ENCODE measurements at places on chromosomes 2 and 18. TPM values are rescaled to one million over a fixed set of nuclear protein-coding genes. Genes with fewer than 3 reads are reported as not detected.

GRCh38 chr2:213234641-213235040 lies 49.6 kb upstream of the SPAG16 start:
- DNase-seq: no peak

DNA sequence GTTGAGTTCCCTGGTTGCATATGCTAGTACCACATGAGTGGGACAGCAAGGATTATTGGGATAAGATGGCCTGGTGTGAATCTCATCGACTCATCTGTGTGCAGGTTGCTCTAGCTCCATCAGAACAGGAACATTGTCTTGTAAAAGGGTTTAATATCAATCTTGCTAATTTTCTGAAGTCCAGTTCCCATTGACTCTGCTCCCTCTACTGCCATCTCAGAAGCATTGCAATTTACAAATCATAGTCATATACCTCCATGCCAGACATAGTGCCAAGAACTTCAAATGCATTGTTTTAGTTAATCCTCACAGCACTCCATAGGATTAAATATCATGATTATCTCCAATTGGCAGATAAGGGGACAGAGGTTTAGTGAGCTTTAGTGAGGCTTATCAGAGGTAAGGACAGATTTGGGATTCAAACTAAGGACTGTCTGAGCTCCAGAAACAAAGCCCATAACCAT lies 4.8 kb upstream of the STAT4 start:
- peak; percentile 36 for DNase-seq

- no peak for DNase-seq
Measured at GRCh38 chr18:13258921-13259320, 40.4 kb downstream of the LDLRAD4 start.

DNA sequence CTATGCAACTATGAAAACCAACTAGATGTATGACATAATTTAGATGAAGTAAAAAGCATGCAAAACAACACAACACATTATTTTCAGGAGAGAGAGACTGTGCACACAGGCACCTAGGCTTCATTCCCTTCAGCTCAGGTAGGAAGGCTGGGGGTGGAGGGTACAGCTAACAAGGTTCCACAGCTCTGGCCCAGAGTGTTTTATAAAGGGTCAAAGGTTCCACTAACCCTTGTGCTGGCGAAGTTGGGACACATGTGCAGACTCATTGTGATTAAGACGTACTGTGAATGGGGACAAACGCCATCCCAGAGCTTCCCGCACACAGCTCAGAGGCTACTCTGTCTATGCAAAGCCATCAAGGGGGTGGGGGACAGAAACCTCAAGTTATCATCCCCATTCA lies 19.1 kb downstream of the CCDC93 start:
- no peak for DNase-seq

GRCh38 chr2:239259603-239260298 lies 141.1 kb downstream of the HDAC4 start:
- DNase-seq: no peak

DNA sequence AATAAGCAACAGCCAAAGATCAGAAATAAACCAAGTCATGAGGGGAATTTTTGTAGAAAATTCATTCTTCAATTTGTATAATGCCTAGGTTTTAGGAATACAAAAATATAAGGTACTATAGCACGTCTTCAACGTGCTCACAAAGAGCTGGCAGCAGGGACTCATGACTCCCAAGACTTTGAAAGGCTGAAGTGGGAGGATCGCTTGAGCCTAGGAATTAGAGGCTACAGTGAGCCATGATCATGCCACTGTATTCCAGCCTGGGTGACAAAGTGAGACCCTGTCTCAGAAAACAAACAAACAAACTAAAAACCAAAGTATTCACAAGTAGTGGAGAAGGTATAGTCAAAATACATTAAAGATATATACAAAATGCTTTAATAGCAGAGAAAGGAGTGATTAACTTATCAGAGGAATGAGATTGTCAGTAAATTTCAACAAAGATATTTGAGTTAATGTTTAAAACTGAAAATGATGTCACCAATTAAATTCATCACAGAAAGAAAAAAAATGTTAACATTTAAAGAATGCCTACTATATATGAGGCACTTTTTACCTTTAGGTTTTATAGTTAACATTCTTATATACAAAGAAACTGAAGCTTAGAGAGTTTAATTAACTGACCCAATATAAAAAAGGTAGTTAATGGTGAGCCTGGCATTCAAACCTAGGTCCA lies 3.2 kb downstream of the WDR33 start:
- DNase-seq: no peak

GRCh38 chr18:30280861-30281470 lies 761.6 kb downstream of the DSC3 start:
- DNase-seq: no peak

GRCh38 chr18:50424877-50425690 lies 50.2 kb downstream of the SKA1 start:
- peak; percentile 65 for DNase-seq

DNA sequence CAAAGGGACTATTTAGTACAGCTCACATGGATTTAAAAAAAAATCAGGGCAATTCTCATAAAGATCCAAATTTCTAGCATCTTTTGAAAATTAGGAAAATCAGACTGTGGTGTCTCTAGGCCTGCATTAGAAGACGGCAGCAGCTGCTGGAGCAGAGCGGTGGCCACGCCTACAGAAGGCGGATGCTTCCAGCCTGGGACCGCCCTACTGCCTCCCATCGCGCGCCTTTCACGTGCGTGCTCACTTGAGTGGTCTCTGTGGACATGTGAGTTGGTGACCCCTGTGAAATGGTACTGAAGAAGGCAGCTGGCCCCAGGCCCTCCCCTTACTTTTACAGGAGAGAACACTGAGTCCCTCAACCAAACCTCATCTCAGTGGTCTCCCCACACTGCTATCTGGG lies 15.2 kb upstream of the ZFP36L2 start:
- no peak for DNase-seq

- DNase-seq: no peak
Measured at GRCh38 chr2:133365117-133365516, 203.1 kb downstream of the NCKAP5 start.

GRCh38 chr2:15811367-15811766 lies 129.0 kb upstream of the MYCN start:
- DNase-seq: no peak

GRCh38 chr2:138838851-138839620 lies 58.8 kb upstream of the NXPH2 start:
- DNase-seq: peak; percentile 87

GRCh38 chr2:241531161-241531722 lies 22.9 kb upstream of the STK25 start:
- no peak for DNase-seq

- no peak for DNase-seq
Measured at GRCh38 chr2:610491-610890, 66.7 kb downstream of the TMEM18 start.

DNA sequence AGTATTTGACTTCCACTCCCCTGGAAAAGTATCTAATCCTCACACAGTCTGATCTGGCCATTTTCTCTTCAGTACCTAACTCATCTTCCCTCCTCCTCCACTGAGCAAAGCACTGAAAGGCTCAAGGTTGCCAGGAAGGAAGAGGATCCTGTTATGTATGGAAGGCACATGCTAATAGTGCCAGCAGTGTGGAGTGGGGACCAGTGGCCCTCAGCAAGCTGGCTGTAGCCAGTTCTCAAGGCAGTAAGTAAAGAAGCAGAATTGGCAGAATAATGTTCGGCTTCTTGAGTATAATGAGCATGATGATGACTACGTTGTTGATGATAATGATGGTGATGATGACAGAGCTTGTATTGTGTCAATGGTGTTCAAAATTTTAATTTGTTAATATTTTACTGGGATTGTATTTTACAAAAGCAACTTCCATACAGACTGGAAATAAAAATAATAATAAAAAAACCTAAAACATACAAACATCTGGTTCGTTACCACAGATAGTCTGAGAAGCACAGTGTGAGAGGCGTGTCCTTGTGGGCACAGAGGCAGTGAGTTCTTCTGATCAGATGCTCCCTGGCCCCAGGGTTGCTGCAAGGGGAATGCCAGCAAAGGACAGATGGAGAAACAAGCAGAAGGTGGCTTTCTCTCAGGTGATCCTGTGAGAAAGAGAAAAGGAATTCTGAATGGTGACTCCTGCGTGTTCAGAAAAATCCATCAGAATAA lies 528.8 kb downstream of the CMPK2 start:
- no peak for DNase-seq

- DNase-seq: no peak
Measured at GRCh38 chr2:54377901-54378493, 78.1 kb upstream of the SPTBN1 start.

GRCh38 chr2:112582314-112582746 lies 2.1 kb upstream of the CHCHD5 start:
- DNase-seq: no peak

GRCh38 chr2:54455131-54455562 lies 980 bp upstream of the SPTBN1 start:
- peak; percentile 24 for DNase-seq

DNA sequence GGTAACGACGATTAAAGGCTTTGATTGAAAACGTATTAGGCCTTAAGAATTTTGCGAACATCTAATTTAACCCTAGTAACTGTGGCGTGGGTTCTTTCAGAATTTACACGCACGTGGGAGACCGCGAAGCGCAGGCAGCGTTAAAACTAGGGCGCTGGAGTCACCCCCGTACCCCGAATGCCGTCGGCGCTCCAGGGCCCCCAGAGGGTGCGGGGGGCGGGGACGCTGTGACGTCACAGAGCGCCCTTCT lies 673 bp upstream of the SMCHD1 start:
- DNase-seq: no peak

DNA sequence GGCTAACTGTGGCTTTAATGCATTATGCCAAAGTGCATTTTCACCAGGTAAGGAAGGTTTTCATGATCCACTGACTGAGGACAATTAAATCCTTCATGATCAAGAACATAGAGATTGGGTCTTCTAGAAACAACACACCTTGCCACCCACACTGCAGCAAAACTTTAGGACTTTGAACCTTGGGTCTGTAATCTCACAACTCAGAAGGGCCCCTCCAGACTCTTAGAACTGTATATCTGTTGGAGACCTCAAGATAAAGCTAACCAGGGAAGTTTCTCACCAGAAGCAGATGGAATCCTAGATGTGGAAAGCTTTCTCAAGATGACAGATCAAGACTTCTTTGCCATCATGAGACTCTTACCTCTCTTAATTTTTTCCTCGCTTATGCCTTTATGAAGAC lies 42.5 kb upstream of the MAT2A start:
- DNase-seq: no peak

- DNase-seq: no peak
Measured at GRCh38 chr18:74436158-74436769, 20.8 kb downstream of the DIPK1C start.

- DNase-seq: no peak
Measured at GRCh38 chr18:36185157-36185556, 2.1 kb upstream of the MOCOS start.

DNA sequence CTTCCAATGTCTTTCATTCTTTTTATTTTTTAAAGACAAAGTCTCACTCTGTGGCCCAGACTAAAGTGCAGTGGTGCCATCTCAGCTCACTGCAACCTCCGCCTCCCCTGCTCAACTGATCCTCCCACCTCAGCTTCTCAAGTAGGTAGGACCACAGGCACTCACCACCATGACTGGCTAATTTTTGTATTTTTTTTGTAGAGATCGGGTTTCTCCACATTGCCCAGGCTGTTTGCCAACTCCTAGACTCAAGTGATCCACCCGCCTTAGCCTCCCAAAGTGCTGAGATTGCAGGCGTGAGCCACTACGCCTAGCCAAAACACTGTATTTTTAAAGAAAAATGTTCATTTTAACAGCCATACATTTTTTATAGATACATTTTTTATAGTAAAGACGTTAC lies 12.7 kb downstream of the GCKR start:
- no peak for DNase-seq

GRCh38 chr2:66595556-66595955 lies 160.6 kb downstream of the MEIS1 start:
- DNase-seq: no peak

- no peak for DNase-seq
Measured at GRCh38 chr2:203786549-203787351, 80.3 kb downstream of the CD28 start.

- DNase-seq: no peak
Measured at GRCh38 chr2:226868331-226869162, 32.7 kb downstream of the RHBDD1 start.

DNA sequence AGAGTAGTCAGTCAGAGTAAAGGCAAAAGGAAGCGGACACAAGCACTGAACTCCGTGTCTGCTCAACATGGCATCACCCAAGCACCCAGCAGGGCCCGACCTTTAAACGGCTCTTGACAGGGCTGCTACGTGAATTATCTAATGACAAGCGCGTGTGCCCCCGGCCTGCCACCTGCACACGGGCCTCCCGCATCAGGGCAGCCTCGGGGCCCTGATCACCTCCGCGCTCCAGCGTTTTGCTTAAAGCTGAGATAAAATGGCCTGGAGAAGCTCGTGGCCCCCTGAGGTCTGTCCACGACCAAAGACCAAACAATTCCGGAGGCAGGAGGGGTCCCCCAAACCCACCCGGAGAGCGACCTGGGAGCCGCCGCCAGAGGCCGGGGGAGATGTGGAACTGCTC lies 376 bp downstream of the NDUFA10 start:
- peak; percentile 22 for DNase-seq

DNA sequence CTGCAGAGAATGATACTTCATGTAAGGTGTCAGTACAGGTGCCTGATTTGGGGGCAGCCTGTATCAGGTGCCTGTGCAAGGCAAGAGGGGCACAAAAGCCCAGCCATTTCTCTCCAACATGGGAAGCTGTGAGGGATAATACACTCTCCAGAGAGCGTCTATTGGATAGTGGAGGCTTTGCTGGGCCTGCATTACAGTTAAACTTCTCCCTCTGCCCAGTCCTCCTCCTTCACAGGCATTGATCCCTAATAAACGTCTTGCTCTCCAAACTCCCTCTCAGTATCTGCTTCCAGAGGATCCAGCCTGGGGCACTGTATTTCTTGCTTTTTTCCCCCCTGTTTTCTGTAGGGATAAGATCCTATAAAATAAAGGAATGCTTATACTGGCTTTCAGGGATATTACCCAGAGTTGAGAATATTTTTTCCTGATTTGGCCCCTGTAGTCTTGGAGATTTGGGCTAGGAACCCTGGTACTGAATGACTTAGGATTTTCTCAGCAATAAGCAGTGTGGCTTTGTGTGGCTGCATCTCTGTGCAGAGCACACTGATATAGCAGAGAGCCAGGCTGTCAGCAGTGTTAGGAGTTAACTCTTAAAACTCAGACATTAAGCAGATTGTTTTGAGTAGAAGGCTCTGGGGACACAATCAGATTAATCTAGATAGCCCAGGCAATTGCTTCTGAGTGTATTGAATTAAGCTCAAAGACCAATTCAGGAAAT lies 330.6 kb downstream of the CYRIA start:
- DNase-seq: no peak

- no peak for DNase-seq
Measured at GRCh38 chr2:2512931-2513330, 181.9 kb upstream of the MYT1L start.

- DNase-seq: no peak
Measured at GRCh38 chr18:58766946-58767345, 95.7 kb downstream of the MALT1 start.

GRCh38 chr2:62856228-62857040 lies 150.9 kb downstream of the EHBP1 start:
- no peak for DNase-seq

The ANKRD39 gene
- total RNA-seq: 11.8 TPM

The CNDP1 gene
- total RNA-seq: not detected

The MC2R gene
- not detected for total RNA-seq

The DNAH7 gene
- total RNA-seq: under 0.01 TPM

The CYP27A1 gene
- 0.27 TPM for total RNA-seq

The LYG2 gene
- not detected for total RNA-seq

The GAD1 gene
- 3.2 TPM for total RNA-seq

The SGPP2 gene
- under 0.01 TPM for total RNA-seq

The CHPF gene
- 10.2 TPM for total RNA-seq

The HOXD11 gene
- total RNA-seq: not detected

The RIT2 gene
- not detected for total RNA-seq
